NCI-H187 (cell line): ENCODE measurements at places on chromosomes 2 and 18.

DNA sequence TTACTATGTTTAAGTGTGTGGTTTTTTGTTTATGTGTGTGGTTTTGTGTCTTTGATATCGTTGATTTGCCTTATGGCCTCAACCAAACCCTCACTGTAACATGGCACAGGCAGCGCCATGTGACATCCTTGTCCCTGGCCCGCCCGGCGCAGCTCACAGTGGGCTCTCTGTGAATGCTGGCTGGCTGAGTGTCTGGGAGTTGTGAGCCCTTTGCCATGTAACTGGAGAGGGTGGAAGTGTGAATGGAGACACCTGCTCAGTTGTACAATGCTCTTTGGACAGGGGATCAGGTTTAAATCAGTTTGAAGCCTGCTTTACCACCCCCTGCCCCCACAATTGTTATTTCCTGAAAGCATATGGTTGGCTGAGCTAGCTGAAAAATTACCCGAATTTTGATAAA, 41.8 kb downstream of the TCF7L1 start:
- DNase-seq, result no peak

DNA sequence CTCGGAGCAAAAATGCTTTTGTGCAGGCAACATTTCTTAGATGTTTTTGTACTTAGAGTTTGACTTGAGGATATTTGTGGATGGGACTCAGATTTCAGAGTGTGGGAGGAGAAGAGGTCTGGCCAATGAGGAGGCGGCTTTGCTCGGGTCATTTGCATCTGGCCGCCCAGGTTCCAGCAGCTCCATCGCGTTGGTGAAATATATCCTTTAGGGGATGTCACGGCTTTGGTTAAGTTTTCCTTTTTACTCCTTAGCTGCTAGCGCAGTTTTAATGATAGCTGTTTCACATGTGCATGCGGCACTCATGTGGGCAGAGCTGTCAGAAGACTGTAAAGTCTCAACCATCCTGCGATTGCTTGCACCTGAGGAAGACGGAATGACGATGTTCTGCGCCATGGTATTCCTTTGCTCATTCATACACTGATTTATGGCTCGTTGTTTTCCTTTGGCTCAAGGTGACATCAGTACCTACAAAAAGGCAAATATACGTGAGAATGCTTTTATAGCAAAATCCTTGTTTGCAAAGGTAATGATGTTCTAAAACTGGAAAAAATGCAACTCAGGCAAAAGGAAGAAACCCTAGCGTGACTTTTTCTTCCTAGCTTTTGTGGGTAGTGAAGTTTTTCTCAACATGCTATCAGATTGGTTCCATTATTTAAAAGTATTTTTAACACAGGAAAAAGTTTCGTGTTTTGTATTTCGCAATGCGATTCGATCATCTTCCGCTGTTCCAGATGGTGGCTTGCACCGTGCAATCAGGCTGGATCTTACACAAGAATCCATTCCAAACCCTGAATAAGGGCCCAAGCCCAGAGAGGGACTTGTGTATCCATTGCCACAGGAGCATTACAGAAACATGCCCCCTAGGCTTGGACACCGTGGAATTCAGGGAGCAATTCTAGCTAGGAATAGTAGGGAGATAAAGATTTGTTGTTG, 70.5 kb upstream of the ZNF516 start:
- DNase-seq, result peak; percentile 35

DNA sequence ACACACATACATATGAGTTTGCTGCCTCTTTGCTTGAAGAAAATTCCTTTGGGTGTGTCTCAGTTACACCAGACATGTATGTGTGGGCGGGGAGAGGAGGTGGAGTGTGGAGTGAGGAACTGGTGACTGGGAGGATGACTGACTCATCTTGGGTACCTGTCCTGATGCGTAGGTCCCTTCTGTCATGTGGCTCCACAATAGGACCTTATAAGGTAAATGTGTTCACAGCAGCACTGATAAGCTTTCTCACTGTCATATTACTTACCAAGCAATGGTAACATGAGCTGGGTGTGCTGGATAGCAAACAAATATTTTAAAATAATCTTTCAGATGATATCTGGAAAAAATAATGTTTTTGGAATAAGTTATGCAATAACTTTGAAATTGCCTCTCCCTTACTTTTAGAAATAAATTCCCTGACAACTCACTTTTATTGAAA, 45.1 kb downstream of the SLC9A2 start:
- DNase-seq, result no peak

DNA sequence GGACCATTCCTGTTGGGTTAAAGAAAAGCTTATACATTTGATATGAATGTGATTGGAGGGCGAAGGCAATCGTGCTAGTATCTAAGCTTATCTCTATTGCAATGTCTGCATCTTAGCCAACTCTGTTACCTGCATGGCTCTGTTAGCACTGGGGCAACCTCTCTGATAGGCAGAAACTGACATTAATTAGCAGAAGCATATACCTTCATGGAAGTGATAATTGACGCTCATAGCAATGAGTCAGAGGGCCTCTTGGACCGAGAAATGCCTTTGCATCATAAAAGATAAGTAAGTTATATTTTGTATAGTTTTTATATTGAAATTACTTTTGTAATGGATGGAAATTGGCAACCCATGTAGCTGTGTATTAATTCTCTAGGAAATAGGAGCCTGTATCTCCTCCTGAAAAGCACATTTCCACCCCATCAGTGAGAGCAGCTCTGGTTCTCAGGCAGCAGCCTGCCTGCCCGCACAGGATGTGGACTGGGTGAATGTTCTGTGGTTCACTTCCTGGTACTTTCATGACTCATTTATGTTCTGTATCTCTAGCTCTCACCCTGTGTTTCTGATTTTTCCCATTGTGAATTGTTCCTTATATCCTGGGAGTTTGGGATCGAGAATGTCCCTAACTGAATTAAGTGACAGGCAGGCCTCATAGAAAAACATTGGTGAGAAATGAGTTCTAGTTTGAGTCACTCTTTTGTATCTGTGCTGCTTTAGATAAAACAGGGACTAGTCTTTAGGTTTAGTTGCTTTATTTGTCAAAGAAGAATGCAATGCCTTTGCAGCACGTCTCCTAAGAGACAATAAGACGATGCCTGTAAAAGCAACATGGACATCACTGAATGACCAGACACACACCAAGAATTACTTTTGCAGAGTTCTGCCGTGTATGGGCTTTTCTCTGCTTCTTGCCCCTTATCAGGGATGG, 344.9 kb downstream of the DCDC2C start:
- no peak for DNase-seq

- no peak for DNase-seq
Measured at GRCh38 chr2:104932243-104932642, 78.3 kb downstream of the POU3F3 start.

- DNase-seq, result no peak
Measured at GRCh38 chr18:22637787-22638186, 220.1 kb upstream of the CTAGE1 start.

GRCh38 chr2:65292106-65292400, 64.4 kb downstream of the ACTR2 start:
- no peak for DNase-seq

GRCh38 chr18:22913861-22914260, 19.3 kb upstream of the RBBP8 start:
- DNase-seq, result no peak

DNA sequence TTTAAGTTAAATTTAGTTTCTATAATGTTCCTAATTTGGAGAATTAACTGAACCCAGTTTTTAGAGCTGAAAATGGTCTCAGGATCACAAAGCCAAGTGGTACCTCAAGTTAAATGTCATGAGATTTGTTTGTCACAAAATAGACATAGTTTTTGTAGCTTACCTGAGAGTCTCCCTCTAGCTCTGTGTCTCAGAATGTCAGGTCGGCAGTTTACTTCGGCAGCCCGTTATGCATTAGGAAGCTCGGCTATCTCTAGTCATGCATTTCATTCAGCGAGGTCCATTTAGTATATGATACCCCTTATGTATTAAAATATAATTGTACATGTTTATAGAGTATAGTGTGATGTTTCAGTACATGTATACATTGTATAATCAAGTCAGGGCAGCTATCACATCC, 155.6 kb downstream of the EML6 start:
- no peak for DNase-seq

- DNase-seq, result no peak
Measured at GRCh38 chr18:35190948-35191697, 49.7 kb upstream of the ZNF397 start.

DNA sequence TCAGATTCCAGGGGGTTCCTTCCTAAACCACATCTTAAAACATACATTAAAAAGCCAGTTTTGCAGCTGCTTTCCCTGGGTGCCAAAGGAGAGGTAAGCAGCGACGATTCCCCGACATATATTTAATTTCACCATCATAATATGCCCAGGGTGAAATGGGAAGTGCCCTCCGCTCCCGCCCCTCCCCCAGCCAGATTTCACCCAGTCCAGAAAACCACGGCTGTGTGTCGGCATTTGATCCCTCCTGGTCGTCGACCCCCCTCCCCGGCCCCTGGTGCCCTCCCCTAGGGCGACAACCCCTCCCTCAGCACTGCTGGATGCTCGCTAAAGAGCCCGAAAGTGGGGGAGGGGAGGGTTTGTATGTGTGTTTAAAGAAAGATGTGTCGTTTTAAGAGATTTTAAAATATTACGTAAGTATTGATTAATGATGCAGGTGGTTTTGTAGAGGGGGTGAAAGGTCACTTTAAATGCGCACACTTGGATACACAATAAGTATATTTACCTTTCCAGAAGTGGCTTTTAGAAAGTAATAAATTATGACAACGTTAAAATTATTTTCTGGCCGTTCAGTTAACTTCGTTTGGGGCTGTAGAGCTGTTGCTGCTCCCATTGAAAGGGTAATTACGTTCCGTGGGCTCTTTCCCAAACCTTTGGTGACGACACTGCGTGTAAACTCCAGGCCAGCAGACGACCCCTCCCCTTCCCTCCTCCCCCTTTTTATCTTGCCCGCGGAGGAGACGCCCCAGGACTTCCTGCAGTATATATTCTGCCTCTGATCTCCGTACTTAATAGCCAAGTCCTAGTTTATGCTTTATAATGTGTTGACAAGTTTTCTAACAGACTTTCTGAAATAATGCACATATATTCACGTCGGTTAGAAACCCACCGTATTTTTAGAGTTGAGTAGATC, 3.4 kb upstream of the BCL11A start:
- peak; percentile 79 for DNase-seq

DNA sequence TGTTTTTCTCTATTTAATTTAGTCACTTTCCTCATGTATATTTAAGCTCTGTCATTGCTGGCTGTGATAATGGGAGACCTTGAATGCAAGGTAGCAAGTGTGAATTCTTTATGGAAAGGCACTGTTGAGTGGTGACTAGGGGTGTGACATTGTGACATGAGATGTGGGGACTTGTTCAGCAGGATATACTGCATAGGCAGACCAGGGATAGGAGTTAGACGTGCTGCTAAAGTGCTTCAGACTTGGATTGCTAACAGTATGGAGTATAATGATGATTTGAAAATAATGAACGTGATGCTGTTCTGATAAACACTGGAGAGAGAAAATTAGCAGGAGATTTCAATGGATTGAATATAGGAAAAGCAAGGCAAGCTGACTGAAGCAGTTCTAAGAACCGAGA, 135.1 kb downstream of the NCOA1 start:
- no peak for DNase-seq

DNA sequence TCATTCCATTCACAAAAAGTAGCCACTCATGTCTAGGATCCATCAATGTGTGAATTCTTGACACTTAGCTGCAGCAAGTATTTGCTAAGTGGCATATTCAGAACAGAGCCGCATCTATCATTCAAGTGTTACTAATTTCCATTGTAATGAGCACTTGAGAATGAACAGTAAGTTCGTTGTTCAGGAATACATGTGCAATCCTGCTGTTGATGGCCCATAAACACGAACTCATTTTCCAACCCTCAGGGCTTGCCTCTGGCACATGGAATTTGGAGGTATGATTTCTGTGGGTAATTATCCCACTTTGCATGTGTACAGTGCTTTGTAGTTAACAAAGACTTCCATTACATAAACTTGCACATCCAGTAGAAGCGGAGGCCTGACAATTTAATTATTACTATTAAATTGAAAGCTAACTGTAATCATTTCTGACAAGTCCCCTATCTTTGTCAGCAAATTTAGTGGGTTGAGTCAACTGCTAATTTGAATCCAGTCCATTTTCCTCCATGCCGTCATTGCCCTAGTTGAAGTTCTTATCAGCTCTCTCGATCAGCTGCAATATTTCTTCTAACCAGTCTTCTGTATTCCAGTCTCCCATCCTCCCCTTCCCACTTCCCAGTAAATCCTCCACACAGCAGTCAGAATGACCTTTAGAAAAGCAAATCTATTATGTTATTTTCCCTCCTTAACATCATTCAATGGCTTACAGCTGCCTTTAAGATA, 116.0 kb upstream of the AQP4 start:
- no peak for DNase-seq

DNA sequence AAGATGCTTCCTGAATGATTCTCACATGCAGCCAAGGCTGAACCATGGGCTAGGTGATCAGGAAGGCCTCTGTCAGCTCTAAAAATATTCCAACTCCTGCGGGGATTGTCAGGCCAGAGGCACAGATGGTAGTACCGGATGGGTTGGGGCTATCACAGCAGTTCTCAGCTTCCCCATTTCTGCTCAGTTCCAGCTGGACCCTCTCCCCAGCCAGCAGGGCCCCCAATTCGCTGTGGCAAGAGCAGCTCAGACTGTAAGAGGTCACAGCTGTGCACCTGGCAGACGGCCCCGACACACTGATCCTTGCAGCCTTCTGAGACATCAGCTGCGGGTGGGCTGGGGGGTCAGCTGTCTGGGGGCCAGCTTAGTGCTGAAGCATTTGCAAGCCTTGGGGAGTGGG, 43.6 kb upstream of the TCF7L1 start:
- DNase-seq, result no peak

DNA sequence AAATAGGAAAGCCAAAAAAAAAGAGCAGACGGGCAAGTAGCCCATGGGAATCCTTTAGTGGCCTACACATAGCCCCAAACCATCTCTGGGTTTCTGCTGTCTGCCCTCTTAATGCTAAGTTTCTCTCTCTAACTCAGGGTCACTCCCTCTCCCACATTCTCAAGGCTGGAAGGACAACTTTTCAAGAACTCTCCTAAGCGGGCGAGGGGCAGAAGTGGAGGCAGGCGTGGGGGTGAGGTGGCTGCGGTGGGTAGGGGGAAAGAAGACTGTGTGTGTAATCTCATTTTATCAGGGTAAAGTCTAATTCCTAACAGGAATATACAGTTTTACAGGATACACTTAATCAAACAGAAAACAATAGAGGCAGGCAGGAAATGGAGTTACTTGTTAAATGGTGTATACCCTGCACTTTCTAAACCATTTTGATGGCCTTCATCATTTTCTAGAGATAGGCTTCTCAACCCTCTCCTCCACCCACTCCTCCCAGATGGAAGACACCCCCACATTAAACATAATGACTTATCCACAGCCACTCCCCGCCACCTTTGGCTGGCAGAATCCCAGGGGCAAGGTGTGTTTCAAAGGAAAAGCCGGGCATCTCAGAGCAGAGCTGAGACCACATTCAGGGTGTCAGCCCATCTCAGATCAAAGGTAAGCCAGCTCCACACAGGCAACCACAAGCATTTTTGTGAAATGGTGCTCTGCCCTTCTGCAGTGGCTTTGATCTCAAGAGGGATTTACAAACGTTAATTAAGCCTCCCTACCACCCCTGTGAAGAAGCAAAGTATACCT, 6.8 kb downstream of the SMAD7 start:
- DNase-seq, result no peak

- DNase-seq, result no peak
Measured at GRCh38 chr2:226882606-226883005, 46.8 kb downstream of the RHBDD1 start.
